Fibroblast of skin of left biceps (primary cell): ENCODE measurements at places on chromosomes 11 and 22.

- DNase-seq = no peak
Measured at GRCh38 chr11:102527041-102527440, 3.5 kb downstream of the MMP7 start.

GRCh38 chr11:119783466-119784400 lies 54.7 kb upstream of the NECTIN1 start:
- no peak for DNase-seq

DNA sequence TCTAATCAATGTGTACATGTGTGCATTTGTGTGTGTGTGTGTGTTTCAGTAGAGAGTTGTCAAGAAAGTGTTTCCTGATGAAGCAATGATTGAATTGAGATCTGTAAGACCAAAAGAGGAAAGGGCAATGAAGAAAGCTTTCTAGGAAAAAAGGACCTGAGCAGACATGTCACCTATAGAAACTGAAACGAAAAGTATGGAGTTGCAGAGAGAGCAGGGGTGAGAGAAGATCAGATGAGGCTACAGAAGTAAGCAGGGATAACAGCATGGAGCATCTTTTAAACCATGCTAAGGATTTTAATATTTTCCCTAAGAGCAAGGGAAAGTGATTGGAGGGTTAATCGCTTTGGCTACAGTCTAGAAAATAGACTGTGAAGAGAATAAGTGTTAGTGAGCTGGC lies 1459.4 kb upstream of the TENM4 start:
- DNase-seq = no peak

DNA sequence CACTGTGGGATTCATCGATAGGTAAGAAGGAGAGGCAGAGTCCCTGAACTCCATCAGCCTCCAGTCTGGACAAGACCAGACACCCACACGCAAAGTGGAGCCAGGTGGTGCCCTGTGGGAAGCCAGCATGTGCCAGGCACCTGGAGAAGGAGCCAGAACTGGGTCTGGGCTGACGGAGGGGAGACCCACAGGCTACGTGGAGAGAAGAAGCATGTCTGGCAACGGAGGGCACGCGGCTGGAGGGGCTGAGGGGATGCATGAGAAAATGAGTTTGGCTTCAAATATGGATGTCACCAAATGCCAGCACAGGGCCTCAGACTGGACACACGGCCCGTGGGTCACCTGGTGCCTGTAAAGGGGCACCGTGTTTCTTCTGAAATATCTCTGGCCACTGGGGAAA lies 55.7 kb downstream of the LINC01488 start:
- DNase-seq = no peak

- peak; percentile 29 for DNase-seq
Measured at GRCh38 chr22:25404928-25405816, 159.3 kb upstream of the GRK3 start.

- no peak for DNase-seq
Measured at GRCh38 chr11:60530454-60531100, 15.4 kb downstream of the MS4A13 start.

GRCh38 chr11:61702701-61703312 lies 22.6 kb downstream of the DAGLA start:
- DNase-seq = no peak

- no peak for DNase-seq
Measured at GRCh38 chr11:78577495-78577894, 2.8 kb upstream of the NARS2 start.

- DNase-seq = no peak
Measured at GRCh38 chr22:34943830-34944229, 122.1 kb upstream of the ISX start.

DNA sequence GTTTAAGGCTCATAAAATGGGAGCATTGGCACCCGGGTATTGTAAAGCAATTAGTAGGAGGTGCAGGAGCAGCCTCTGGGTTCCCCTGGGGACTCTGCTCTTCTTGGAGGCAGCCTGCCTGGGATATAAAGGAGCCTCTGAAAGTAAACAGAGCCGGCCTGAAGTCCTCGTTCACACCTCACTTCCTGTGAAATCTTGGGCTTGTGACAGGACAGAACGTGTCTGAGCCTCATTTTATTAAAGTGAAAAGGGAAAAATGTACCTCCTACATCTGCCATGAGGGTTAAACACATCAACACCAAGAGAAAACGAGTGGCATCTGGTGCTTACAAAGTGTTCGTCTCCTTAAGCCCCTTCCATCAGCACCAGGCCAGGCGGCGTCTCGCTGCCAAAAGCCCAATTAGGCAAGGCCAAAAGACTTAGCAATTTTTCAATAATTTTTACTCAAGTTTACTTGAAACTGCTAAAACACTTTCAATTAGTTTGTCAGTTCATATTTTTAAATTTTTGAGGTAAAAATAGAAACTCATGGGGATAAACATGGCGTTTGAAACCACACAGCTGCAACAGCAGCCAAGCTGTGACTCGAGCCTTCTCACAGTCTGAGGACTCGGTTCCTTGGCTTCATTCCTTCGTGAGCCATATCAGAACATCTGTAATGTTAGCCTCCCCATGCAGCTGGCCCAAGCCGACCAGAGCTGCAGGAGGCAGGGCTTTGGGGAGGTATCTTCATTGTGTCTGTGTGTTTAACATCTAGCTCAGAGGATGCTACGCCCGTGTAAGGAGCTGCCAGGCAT lies 33.6 kb downstream of the MAP6 start:
- DNase-seq = peak; percentile 25

- no peak for DNase-seq
Measured at GRCh38 chr11:31366795-31367194, 2.7 kb downstream of the DCDC1 start.

GRCh38 chr11:33405834-33406602 lies 148.8 kb downstream of the HIPK3 start:
- DNase-seq = no peak

DNA sequence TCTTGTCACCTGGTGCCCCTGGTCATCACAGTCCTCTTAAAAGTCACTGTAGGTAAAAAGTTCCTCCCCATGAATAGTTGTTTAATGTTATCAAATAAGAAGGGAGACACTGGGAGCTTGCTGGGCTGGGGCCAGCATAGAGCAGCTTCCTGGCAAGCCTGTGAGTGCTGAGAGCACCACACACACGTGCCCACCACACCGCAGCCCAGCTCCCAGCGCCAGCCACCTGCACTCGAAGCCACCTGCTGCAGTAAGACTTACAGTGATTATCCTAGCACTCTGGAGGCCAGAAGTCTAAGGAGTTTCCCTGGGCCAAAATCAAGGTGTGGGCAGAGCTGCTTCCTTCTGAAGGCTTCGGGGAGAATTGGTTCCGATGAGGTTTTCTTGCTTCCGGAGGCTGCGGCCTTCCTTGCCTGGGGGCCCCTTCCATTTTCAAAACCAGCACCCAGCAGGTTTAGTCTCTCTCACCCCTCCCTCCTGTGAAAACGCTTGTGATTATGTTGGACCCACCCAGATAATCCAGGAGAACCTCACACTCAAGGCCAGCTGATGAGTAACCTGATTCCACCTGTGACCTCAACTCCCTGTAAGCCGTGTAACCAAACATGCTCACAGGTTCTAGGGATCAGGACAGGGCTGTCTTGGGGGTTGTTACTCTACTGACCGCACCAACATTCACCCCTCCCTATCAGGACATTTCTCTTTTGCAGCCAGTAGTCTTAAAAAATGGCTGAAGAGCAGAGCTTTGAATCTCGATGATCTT lies 687.2 kb downstream of the TBC1D22A start:
- no peak for DNase-seq

- no peak for DNase-seq
Measured at GRCh38 chr11:122593473-122594420, 61.8 kb upstream of the UBASH3B start.

- DNase-seq = no peak
Measured at GRCh38 chr11:70872955-70873735, 379.2 kb downstream of the SHANK2 start.

GRCh38 chr11:44285756-44286155 lies 24.2 kb downstream of the ALX4 start:
- no peak for DNase-seq

- DNase-seq = peak; percentile 12
Measured at GRCh38 chr22:38230108-38230825, 28.5 kb downstream of the MAFF start.

DNA sequence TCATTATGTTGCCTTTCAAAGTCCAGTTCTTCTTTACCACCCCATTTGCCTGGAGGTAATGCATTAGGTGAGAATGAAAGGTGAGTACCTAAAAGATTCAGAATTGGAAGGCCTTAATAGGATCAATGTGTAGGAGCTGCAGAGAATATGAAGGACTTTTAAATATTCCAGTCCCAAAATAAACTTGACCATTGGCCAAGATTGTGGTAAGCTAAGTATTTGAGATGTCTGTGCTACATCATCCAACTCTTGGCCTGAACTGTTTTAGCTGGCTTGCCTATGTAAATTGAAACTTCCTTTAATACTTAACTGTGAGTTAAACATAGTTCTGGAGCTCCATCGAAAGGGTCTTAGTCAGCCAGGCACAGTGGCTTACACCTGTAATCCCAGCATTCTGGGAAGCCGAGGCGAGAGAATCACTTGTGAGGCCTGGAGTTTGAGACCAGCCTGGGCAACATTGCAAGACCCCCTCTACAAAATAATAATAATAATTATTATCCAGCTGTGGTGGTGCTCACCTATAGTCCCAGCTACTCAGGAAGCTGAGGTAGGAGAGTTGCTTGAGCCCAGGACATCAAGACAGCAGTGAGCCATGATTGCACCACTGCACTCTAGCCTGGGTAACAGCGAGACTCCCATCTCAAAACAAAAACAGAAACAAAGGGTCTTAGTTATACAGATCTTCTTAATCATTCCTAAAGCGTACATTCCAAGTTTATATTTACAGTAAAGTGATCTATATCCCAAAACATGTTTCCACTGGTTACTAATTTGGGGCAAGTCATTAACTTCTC lies 29.8 kb downstream of the MTMR3 start:
- peak; percentile 85 for DNase-seq

- no peak for DNase-seq
Measured at GRCh38 chr11:69131121-69131566, 24.6 kb upstream of the SMIM38 start.

- peak; percentile 49 for DNase-seq
Measured at GRCh38 chr11:82978422-82979099, 77.0 kb downstream of the DDIAS start.

- DNase-seq = peak; percentile 42
Measured at GRCh38 chr22:42747701-42748513, 27.2 kb upstream of the A4GALT start.

DNA sequence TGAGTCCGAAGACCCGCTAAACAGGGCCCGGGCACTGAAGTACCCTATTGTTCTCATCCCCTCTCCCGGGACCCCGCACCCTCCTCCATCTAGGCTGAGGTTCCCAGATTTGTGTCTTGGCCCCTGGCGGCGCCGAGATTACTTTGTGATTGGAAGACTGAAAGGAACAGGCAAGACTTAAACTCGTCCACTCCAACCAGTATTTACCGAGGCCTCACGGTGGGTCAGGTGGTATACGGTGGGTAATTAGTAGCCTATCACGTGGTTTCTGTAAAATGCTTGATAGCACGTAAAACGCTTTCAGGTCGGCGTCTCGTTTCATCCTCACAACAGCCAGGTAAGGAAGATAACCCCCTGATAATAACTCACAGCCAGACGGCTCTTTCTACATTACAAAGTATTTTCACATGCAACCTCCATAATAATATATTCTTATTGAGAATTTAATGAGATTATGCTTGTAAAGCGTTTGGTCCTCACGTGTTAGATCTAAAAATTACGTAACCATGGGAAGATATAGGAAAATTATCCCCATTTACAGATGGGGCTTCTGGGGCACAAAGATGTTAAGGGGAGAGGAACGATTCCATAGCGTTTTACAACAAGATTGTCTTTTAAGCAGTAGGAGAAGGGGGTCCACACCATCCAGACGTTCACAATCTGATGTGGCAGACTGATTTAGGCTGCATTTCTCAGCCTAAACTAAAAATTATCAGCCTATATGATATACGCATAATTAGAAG lies 642 bp upstream of the PIK3C2A start:
- no peak for DNase-seq
